NCI-H526 (cell line): ENCODE measurements at places on chromosomes 2 and 18.

DNA sequence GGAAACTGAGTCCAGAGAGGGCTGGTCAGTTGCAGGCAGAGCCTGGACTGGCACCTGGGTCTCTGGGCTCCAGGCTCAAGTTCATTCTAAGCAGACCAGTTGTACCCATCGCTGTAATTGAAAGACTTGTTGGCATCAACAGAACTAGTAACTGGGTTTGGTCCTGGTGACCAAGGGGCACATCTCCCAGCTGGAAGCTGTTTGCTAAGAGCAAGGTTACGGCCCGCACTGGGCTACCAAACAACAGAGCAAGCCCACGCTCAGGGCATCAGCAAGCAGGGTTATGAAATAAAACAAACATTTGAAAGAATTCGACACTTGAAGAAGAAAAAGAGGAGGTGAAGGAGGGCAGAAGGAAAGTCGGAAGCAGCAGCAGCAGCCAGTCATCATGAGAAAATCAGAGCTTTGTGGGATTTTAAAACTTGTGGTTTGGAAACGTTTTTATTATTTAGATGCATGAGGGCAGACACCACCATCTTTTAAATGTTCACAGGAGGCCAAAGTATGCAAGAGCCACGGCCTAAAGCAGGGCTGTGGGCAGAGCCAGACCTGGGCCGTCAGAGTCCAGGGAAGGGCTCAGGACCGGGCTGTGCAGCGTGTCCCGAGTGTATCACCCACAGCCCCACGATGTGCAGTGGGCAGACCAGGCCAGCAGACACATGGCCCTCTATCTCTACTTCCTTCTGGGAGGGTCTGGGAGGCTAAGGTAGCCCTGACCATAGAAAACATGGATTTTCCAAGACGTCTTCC lies 220.3 kb downstream of the BCL2 start:
- DNase-seq, result no peak

DNA sequence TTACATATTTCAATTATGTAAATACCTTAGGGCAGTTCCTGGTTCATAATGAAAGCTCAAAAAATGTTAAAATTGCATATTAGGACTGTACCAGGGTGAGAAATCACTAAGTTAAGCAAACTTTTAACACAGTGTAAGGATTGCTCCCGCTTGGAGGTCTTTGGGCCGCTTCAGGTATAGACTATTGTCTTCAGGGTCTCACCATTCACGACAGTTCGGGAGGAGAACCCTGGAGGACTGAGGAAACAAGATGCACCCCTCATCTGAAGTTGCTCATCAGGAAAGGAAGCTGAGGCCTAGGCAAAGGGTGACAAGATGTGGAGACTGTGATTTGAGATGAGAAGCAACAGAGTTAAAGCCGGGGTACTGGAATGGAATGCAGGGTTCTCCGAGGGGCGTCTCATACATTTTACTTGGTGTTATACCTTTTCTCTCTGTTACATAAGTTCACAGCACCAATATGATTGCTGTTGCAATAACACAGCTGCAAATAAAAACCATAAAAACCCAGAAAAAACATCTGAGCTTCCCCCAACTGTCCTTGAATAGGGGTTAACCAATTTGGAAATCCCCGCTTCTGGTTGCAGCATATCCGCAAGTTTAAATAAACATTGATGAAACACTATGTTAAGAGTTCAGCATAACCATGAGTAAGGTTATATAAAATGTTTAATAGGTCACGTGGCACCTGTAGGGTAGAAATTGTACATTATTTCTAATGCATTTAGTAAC lies 40.1 kb downstream of the FBXO48 start:
- no peak for DNase-seq

GRCh38 chr2:30232801-30233130 lies 1.4 kb downstream of the LBH start:
- DNase-seq, result no peak

DNA sequence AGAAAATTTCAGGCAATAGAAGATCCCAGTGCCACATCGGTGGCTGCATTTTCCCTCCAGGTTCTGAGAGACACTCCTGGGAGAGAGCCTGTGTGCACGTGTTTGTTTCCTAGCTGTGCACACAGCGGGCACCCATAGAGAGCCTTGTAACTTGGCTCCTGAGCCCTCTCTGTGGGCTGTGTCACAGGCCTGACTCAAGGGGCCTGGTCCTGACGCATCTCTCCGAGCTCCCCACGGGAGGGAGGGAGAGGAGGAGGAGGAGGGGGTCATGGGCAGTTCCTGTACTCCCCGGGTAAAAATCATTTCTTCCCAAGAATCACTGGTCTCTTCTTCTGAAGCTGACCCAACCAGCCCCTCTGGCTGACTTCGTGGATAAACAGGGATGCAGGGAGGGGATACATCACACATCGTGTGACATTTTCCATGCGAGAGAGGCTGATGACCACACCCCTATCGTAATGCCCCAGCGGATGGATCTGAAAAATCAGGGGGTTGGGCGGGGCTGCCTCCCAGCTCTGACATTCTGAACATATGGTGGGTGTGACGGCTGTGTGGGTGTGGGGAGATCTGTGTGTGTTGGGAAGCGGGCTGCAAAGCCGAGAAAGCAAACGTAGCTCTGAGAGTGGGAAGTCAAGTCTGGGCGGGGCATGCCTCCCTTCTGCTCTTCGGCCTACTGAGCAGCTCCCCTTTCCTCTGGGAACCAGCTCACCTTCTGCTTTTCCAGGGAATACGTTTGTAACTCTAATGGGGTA lies 308.3 kb upstream of the HS6ST1 start:
- DNase-seq, result no peak

DNA sequence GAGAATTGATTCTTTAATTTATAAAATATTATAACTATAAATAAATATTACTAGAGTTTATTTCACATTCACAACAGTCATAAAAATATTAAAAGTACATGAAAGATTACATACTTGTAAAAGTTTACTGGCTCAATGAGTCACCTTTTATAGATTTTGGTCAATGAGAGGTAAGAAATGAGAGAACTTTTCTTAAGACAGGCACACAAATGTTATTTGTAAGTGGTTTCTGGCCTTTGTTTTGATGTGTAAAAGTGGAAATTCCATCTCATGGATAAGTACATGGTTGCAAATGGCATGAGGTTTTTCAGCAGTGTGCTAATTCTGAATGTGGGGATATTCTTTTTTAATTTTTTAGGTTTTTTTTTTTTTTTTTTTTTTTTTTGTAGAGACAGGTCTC lies 63.8 kb downstream of the TTC27 start:
- DNase-seq, result no peak

DNA sequence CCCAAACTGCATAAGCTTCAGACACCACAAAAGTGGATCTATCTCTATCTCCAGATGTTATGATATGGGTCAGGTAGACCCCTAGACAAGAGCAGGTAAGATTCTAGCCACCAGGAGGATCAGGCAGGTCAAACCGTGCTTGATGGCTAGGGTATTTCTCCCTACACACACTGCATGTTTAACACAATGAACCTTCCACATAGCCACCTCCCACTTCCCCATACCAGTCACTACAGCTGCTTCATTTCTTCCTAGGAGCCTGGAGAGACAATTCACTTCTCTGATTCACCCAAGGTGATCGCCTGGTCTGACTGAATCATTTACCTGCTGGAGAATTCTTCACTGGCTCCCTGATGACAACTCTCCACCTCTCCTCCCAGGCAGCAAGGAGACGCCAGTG lies 66.0 kb upstream of the MYCN start:
- peak; percentile 96 for DNase-seq
